NCI-H524 treated with DMSO at 0.1 percent for 48 hours (cell line): ENCODE measurements at places on chromosomes 6 and 20.
A peak's percentile ranks its signal among the peaks of the same experiment; 100 is the strongest.

GRCh38 chr6:161481786-161482516 lies 208.1 kb upstream of the AGPAT4 start:
- DNase-seq = no peak

- DNase-seq = no peak
These were observed 18.5 kb downstream of the SLC22A2 start for GRCh38 chr6:160239929-160240690.

DNA sequence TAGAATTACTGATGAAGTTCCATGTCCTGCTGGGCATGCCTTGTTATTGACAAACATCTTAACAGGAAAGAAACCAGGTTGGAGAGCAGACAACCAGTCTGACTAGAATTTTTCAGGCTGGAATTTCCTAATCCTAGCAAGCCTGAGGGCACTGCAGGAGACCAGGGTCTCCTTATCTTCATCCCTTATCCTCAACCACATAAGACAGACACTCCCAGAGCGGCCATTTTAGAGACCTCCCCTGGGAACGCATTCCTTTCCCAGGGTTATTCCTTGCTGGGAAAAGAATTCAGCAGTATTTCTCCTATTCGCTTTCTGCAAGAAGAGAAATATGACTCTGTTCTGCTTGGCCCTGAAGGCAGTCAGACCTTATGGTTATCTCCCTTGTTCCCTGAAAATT lies 803.7 kb downstream of the GRIK2 start:
- DNase-seq = no peak

GRCh38 chr20:6767536-6768227 lies at the start of gene BMP2:
Gene BMP2, plus strand, starts transcription at chr20:6767686. Its CDS starts 2,441 bp downstream, at chr20:6770127.
- DNase-seq = peak; percentile 18

- no peak for DNase-seq
These were observed 164.5 kb downstream of the CD83 start for GRCh38 chr6:14281811-14282660.

DNA sequence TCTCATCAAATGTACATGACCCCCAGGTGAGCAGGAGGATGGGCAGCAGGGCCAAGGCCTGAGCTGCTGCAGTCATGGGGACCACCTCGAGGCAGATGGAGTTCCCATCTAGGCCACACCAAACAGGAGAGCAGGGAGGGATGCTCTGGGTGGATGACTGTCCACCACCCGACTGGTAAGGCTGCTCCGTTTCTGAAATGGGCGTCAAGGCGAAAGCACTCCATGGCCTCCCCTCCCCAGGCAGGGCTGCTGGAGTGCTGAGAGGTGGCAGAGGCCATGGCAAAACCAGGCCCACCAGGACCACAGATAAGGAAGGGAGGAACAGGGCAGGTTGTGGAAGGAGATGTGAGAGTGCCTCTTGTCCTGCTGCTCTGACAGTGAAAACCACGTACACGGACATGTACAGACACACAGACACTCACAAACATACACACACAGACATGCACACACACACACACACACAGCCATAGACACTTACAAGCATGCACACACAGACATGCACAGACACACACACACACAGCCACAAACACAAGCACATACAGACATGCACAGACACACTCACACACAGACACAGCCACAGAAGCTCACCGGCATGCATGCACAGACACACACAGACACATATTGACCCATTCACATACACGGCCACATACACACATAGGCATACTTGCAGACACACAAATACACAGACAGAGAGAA lies 93.2 kb downstream of the PSMG4 start:
- DNase-seq = no peak

GRCh38 chr6:147621263-147621662 lies 112.8 kb downstream of the SAMD5 start:
- DNase-seq = no peak

GRCh38 chr6:51323056-51323455 lies 504.4 kb downstream of the TFAP2B start:
- no peak for DNase-seq

GRCh38 chr20:19502169-19502568 lies 255.9 kb upstream of the RIN2 start:
- DNase-seq = no peak
